ENCODE measurements at places on chromosomes 16 and 17.

DNA sequence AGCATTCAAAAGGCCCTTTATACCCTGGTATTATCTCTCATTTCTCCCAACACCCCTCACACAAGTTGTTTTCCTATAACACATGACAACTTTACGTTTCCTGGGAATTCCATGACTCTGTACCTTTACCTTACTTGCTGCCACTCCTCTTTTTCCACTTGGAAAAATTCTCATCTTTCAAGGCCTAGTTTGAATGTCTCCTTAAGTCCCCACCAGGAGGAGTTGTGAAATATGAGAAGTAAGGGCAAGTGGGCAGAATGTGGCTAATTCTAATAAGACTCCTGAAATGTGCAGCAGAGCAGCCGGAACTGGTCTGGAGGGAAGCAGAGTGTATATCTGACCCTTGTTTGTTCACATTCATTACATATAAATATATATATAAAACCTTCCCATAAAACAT is 39.7 kb downstream of the BRCA1 start:
- DNase-seq, result no peak

DNA sequence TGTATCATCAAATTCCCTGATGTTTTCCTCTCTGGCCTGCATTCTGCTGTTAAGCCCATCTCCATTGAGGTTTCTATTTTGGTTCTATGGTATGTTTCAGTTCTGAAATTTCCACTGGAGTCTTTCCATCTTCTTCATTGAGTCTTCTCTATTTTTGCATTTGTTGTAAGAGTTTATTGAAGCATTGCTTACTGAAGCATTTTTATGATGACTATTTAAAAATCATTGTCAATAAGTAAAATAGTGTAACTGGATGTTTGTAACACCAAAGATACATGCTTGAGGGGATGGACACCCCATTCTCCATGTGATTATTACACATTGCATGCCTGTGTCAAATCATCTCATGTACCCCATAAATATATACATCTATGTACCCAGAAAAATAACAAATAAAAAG is 8.6 kb downstream of the KRT40 start:
- DNase-seq, result no peak

DNA sequence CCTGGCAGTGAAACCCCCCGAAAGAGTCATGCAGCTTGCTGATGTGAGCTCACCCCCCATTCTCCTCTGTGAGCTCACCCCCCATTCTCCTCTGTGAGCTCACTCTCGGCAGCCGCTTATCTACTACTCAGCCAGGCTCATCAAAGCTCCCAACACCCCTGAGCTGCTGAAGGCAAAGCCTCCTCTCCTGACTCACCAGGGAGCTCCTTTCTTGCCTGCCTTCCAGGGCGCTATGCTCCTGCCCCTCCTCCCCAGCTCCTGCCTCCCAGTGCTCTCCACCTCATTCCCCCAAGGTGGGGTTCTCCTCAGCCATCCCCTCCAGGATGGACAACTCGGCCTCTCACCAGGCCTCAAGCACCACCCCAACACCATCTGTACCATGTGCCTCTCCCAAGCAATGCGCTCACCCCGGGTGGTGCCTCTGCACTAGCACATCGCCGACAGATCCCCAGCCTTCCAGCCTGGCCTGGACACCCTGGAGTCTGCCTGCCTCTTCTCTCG is 27.7 kb upstream of the FAAP100 start:
- no peak for DNase-seq

DNA sequence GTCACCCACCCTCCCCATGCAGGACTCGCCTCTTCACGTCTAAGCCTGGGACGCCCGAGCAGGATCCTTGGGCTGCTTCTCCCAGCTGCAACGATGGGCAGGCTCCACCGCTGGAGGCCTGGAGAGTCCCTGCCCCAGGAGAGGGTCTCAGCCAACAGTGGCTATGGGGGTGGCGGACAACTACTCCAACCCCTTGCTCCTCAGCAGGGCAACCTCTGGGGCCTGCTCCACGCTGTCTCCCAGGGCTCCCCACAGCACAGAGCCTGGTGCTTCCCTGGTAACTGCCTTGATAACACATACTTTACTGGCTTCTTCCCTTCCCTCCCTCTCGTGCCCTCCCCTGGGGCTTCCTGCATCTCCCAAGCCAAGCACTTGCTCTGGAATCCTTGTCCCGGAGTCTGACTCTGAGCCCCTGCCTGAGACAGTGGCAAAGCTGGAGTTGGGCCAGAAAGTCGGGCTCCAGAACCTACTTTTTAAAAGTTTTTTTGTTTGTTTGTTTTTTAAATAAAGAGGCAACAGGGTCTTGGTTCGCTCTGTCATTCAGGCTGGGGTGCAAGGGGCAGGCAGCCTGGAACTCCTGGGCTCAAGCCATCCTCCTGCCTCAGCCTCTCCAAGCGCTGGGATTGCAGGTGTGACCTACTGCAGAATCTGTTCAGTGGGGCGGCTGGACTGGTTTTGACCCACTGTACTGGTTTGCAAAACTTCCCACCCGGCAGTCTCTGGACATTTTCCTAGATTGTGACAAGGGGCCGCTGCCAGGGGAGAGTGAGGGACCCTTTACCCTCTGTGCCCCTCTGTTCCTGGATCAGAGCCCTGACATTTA is 99.4 kb downstream of the TNFRSF13B start:
- no peak for DNase-seq

- DNase-seq, result no peak
Measured at GRCh38 chr17:205148-205669, 23.8 kb upstream of the DOC2B start.

- DNase-seq, result peak; percentile 49
Measured at GRCh38 chr17:9924735-9925191, 19.7 kb upstream of the RCVRN start.

GRCh38 chr17:14038206-14038605 is 31.1 kb upstream of the COX10 start:
- no peak for DNase-seq

DNA sequence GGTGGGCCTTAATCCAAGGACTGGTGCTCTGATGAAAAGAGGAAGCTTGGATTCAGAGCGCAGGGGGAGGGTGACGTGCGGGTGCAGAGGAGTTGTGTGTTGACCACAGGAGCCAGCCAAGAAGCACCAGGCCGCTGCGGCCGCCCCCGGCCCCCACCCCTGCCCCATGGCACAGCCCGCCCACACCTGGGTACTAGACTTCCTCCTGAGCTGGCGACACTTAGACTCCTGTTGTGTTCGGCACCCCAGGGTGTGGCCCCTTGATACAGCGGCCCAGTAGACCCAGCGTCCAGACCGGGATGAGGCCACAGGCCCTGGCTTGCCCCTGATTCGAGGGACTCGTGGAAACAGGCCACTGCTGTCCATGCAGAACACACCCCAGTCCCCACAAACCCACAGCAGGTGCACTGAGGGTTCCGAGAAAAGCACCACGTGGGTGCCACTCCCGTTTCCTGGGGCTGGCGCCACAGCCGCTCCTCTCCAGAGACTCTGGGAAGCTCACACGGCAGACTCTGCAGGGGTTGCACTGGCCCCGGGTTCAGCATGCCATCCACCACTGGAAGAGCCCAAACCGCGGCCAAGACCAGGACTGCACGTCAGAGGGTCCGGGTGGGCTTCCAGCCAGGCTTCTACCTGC is 5.7 kb upstream of the SNAI3 start:
- peak; percentile 40 for DNase-seq

GRCh38 chr17:30256756-30257506 is 21.4 kb upstream of the SLC6A4 start:
- no peak for DNase-seq

- no peak for DNase-seq
Measured at GRCh38 chr17:68598074-68598473, 3.1 kb downstream of the FAM20A start.

- no peak for DNase-seq
Measured at GRCh38 chr16:58366247-58367031, 25.8 kb upstream of the GINS3 start.

DNA sequence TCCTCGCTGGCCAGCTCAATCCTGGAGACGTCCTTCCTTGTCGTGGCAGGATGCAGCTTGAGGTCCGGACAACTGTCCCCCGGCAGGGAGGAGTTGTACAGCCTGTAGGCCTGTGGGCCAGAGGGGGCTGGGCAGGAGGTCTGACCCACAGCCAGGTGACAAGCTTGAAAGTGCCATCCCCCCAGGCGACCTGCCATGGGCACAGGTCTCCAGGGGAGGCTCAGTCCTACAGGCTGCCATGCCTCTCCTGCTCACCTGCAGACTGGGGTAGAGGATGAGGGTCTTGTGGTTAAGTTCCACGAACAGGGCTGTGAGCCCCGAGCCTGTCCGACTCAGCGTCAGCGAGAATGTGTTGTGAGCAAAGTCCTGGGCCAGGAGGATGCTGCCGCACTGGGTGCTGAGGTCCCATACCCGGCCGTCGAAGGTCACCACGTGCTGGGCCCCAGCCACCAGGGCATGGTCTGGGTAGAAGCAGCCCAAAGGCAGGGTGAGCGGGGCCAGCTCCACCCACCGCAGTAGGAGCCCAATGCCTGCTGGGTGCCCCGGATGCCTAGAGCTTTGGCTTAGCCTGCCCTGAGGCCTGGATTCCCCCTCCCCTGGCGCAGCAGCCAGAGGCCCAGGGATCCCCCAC is 39.8 kb downstream of the RMI2 start:
- no peak for DNase-seq

GRCh38 chr16:87851601-87852000 is 17.7 kb downstream of the SLC7A5 start:
- DNase-seq, result no peak

- DNase-seq, result no peak
Measured at GRCh38 chr16:73066927-73067670, 19.2 kb upstream of the ZFHX3 start.

DNA sequence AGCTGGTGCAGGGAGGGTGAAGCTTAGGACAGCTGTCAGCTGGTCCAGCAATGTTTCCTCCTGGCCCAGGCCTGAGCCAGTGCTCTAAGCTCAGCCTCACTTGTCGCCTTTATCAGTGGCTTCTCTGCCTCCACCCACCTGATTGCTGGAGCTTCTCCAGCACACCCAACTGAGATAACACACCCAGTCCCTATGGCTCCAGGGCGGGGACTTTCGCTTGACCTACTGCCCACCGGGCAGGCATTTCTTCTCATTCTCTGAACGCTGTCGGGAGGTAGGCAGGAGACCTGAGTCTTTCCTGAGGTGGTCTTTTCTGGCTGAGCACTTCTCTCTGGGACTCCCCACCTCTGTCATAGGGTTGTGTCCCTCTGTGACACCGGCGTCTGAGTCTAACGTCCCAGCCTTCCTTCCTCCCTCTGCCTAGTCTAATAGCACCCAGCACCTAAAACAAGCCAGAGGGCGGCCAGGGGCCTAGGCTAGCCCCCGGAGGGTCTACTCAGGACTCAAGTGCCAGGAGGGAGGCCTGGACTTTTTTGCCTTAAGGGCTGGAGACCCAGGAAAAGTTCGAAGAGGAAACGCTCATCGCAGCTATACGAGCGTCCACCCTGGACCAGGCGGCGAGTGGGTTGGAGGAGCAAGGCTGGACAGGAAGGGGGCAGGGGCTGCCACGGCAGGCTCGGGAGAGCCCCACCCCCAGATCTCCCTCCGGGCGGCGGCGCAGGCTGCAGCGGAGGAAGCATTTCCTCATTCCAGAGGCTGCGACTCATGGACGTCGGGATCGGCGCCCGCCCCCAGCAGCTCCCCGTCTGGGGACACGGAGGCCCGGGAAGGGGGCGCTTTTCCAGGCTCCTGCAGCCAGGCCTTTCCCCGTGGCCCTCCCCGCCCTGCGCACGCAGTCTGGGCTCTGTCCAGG is 756 bp downstream of the TAX1BP3 start:
- DNase-seq, result peak; percentile 2

GRCh38 chr16:30948667-30949649 is at the start of gene ORAI3:
Gene ORAI3, plus strand, starts transcription at chr16:30949068. Its CDS starts 222 bp downstream, at chr16:30949290.
- DNase-seq, result peak; percentile 46

- no peak for DNase-seq
Measured at GRCh38 chr16:12614662-12615278, 188.9 kb downstream of the CPPED1 start.

DNA sequence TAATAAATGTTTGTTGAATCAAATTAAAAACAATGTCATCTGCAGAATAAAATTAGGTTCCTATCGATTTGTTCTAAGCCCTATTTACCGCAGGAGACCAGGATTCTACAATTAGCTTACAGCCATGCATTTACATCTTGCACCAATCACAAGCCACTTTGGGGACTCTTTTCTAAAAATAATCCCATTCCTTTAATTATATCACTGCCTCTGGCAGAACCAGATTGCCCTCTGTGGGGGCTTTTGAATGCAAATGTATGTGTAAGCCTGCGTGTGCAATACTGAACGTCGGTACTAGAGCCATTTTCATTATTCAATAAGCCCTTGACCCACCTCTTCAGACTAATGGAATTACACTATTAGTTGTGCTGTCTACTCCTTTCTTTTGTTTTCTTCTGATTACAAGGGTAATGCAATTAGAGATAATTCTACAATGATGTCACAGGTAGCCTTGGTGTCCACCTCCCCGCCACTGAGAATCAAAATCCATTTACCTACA is 391.3 kb upstream of the XYLT1 start:
- no peak for DNase-seq

- DNase-seq, result no peak
Measured at GRCh38 chr16:67179421-67180080, 4.2 kb downstream of the MATCAP1 start.

- no peak for DNase-seq
Measured at GRCh38 chr17:48816438-48816773, 623 bp downstream of the TTLL6 start.

DNA sequence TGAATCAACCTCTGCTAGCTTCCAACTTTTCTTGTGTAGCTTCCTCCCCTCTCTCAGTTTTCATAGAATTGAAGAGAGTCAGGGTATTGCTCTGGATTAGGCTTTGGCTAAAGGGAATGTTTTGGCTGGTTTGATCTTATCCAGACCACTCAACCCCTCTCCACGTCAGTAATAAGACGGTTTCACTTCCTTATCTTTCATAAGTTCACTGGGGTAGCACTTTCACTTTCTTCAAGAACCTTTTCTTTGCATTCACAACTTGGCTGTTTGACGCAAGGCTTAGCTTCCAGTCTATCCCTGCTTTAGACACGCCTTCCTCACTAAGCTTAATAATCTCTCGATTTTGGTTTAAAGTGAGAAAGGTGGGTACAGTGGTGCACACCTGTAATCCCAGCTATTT is 29.7 kb upstream of the OR1A2 start:
- DNase-seq, result peak; percentile 0

GRCh38 chr16:29974291-29975133 is 844 bp downstream of the TAOK2 start:
- peak; percentile 29 for DNase-seq

- DNase-seq, result no peak
Measured at GRCh38 chr16:86013867-86014266, 114.9 kb downstream of the IRF8 start.

- peak; percentile 56 for DNase-seq
Measured at GRCh38 chr17:36705874-36706731, 104.7 kb downstream of the MRM1 start.

DNA sequence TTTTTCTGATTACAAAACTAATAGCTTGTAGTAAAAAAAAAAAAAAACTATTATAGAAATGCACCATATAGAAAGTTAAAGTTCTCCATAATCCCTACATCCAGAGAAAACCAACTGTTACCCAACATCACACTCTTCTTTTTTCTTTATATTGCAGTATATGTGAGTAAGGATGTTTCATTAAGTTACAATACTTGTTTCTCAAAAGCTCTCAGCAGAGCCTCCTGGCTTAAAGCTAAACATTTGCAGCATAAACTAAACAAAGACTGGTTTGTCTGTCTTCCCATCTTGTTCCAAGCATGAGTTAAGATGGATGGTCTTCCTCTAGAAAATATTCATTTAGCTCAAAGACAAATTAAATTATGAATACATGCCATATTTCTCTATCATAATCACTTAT is 25.2 kb downstream of the GRB2 start:
- no peak for DNase-seq
